ENCODE measurements at places on chromosomes 7 and 10. TPM values are rescaled to one million over a fixed set of nuclear protein-coding genes. Genes with fewer than 3 reads are reported as not detected.

Gene NXPH1
- not detected for total RNA-seq

Gene MICALL2
- 11.1 TPM for total RNA-seq

Gene GPR146
- 3.4 TPM for total RNA-seq

- H3K4me3 ChIP-seq: no peak overlapping the region
- H3K27me3 ChIP-seq: no peaks in the 10 kb centered on the region
- H3K36me3 ChIP-seq: no peaks in the 10 kb centered on the region
- DNase-seq: no peak
- H3K4me1 ChIP-seq: no peaks in the 10 kb centered on the region
These were observed 204.1 kb downstream of the TRIL start for GRCh38 chr7:28754027-28754426.

GRCh38 chr10:12938271-12938670 is 63.2 kb downstream of the CCDC3 start:
- DNase-seq: no peak
- H3K36me3 ChIP-seq: no peaks in the 10 kb centered on the region
- no peaks in the 10 kb centered on the region for H3K4me1 ChIP-seq

- no peak overlapping the region for H3K27ac ChIP-seq
- H3K4me1 ChIP-seq: no peaks in the 10 kb centered on the region
- DNase-seq: no peak
- H3K36me3 ChIP-seq: no peaks in the 10 kb centered on the region
- H3K4me3 ChIP-seq: no peak overlapping the region
These were observed 25.1 kb downstream of the SNX8 start for GRCh38 chr7:2289111-2289586.

- no peak for DNase-seq
- no peaks in the 10 kb centered on the region for H3K4me1 ChIP-seq
- H3K27ac ChIP-seq: no peak overlapping the region
- H3K27me3 ChIP-seq: no peaks in the 10 kb centered on the region
These were observed 1008.5 kb downstream of the ANKRD7 start for GRCh38 chr7:119233015-119233414.
